ENCODE measurements at places on chromosomes 1 and 21. TPM values are rescaled to one million over a fixed set of nuclear protein-coding genes. Genes with fewer than 3 reads are reported as not detected.

ETNK2 gene
- 21.7 TPM for total RNA-seq

DAB1 gene
- not detected for total RNA-seq

RNU1-4 gene
- total RNA-seq: under 0.01 TPM

NCF2 gene
- total RNA-seq: 102 TPM

ADORA1 gene
- total RNA-seq: 4.2 TPM

PCAT6 gene
- 0.40 TPM for total RNA-seq

MYCL gene
- 0.70 TPM for total RNA-seq

RPE65 gene
- not detected for total RNA-seq

ADAM30 gene
- not detected for total RNA-seq

DNA sequence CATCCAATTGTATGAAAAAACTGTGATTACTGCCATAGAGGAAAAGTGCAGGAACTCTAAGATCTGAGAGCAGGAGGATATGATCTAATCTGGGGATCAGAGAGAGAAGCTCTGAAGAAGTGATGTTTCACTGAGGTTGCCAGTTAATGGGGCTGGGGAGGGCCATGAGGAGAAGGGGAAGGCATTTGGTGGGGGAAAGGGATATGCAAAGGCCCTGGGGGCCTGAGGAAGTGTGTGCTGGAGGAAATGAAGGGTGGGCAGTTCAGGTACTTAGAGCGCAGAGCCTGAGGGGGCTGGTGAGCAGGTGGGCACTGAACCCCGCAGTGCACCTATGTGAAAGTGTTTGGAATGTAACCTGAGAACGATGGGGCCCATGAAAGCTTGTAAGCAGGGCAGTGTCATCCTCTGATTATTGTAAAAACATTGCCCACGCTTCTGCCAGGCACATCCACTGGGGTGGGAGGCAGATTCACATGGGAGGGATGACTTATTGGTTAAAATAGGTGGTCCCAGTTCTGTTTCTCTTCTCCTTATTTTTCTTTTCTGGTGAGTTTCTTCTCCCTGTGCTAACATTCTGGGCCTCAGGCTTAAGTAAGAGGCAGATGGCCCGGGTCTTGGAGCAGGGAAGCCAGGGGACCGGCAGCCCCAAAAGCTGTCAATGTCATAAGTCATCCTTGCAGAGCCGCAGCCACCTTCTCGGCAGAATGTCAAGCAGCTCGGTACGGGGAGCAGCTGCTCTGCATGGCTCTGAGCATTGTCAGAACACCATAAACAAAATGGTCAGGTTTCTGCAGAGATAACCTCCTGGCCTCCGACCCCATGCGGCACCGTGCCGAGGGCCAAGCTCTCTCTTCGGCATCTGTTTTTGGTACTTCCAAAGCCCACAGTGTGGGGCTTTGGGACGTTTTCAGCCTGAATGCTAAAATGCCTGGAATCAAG lies 492.0 kb upstream of the VAMP3 start:
- DNase-seq: no peak

- DNase-seq: no peak
Measured at GRCh38 chr1:32353431-32353830, 8.9 kb downstream of the FAM229A start.

GRCh38 chr1:106676021-106676420 lies 380.5 kb upstream of the PRMT6 start:
- DNase-seq: peak; percentile 22

- DNase-seq: no peak
Measured at GRCh38 chr1:61198554-61198953, 116.2 kb downstream of the NFIA start.

DNA sequence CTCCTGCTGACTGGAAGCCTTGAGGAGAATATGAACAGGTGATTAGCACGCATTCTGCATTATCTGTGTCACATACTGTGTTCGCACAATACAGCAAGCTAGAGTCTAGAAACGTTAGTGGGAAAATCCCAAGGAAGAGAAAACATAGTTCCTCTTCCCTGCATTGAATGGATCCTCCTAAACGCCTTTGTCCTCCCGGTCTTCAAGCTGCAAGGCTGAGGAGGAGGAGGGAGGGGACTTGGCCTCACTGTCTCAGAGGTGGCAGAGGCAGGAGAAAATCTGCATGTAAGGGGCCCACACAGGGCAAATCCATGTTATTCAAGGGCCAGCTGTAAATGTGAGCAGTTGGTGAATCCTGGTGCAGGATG lies 34.4 kb downstream of the WNT9A start:
- no peak for DNase-seq

- no peak for DNase-seq
Measured at GRCh38 chr1:239262538-239262937, 123.8 kb upstream of the CHRM3 start.

- peak; percentile 68 for DNase-seq
Measured at GRCh38 chr21:25608044-25608737, 910 bp upstream of the MRPL39 start.

DNA sequence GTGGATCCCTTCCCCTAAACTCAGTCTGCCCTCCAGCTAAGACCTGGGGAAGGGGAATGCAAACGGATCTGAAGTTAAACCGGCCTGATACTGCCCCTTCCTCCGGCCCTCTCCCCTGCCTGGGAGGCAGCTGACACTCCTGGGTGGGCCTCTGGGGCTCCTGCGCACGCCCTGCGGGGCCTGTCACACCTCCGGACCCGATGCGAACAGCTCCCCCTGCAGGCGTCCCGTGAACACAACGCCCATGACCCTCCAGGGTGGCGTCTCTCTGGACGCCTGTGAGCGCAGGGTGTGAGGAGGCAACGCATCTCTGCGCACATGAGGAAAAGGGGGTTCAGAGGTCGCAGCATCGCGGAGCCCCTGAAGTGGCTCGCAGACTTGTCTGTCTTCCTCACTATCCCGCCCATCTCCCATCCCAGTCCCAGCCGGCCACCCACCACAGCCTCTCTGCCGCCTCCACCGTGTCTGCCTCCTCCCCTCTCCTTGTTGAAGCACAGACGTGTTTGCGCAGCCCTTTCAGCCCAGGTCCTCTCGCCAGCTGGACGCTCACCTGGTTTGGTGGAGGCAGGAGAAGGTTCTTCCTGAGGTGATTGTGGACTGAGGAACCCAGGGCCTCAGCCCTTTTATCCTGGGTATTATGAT lies 421 bp upstream of the LCE3A start:
- no peak for DNase-seq

DNA sequence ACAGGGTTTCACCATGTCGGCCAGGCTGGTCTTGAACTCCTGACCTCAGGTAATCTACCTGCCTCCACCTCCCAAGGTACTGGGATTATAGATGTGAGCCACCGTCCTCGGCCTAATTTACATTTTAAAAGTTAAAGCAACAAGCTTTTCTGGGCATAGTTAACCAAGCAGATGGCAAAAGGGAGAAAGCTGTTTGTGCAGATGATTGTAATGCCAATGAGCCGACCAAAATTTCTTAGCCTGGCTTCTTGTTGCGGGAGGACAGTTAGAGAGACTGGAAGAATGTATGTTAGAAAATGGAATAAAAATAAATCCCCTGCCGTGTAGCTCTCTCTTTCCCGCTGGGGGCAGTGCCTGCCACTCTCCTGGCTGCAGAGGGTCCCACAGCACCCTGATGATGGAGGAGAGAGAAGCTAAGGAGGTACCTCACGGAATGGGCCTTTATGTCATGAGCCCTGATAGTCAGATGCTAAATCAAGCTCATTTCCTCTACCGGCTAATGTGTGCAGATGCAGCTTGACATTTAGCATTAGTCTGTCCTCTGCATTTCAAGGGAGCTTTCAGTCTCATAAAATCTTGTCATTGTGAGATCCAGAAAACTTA lies 87.2 kb downstream of the HHAT start:
- no peak for DNase-seq

- no peak for DNase-seq
Measured at GRCh38 chr1:174198202-174198601, 38.9 kb downstream of the RABGAP1L start.

DNA sequence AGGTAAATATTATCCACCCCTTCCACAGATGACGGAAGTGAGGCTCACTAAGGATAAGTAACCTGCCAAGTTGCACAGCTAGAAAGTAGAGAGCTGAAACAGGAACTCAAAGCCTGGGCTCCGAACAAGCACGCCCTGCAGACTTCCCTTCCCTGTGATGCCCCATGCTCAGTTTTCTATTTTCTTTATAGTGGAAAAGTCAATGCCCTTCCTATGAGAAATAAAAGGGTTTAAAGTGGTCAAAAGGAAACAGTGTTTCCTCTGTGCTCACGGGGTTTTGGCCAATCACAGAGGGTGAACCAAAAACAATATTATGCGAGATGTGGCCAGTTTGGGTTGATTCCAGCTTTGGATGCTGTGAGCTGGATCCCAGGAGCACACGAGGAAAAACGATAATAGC lies 44.5 kb downstream of the DDR2 start:
- DNase-seq: no peak

DNA sequence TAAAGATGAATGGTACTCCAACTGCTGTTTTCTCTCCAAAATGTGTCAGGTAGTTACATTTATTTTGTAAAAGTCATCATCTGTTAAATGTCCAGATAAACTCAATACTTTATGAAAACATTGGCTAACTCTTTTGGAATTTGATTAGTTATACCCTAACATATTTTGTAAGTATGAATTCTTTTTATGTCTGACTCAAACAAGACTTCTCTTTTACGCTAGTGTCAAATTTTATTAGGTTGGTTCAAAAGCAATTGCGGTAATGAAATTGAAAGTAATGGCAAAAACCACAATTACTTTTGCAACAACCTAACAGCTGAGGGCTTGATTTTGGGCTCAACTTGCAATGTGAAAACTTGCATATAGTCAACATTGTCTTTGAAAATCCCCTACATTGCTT lies 41.0 kb upstream of the USP25 start:
- DNase-seq: no peak

GRCh38 chr1:106439475-106439874 lies 617.0 kb upstream of the PRMT6 start:
- no peak for DNase-seq

GRCh38 chr1:204888294-204888693 lies 17.6 kb downstream of the NFASC start:
- peak; percentile 33 for DNase-seq

- DNase-seq: no peak
Measured at GRCh38 chr1:211619033-211619996, 40.4 kb upstream of the SLC30A1 start.

DNA sequence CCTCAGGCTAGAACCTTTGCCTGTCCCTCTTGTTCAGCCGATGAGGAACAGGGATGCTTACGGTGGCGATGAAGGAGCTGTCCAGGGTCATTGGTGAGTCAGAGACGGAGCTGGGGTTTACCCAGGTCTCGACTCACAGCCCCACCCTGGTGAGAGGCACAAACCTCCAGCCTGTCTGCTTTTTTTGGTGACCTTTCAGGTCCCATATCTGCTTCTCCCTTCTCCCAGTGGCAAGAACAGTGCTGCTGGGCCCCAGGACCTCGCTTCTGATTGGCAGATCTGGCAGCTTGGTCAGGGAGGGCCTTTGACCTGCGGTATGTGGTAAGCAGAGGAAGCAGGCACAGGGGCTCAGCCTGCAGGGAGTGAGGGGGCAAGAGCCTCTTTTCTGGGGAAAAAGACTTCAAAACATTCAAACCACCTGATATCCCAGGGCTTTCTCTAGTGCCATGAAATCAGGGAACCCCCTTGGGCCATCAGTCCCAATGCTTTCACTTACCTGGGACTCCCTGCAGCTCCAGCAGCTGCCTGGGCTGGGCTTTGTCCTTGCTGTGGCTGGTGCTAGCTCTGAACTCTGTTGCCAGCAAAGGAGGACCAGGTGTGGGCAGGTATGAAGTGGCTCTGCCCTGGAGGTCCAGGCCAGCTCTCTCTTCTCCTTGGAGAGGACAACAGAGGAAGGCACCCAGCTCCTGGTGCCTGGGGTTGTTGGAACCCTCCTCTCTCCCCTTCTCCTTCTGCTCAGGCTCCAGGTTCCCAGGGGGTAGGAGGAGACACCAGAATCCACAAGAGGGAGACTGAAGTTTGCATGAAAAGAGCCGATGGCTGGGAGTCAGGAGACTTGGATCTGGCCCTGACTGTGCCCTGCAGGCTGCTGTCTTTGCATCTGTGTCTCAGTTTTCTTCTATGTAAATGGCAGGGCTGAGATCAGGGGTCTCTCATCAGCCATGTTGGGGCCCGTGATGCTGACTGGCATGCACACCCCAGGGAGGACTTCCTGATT lies 41.4 kb downstream of the TRIM62 start:
- DNase-seq: no peak

DNA sequence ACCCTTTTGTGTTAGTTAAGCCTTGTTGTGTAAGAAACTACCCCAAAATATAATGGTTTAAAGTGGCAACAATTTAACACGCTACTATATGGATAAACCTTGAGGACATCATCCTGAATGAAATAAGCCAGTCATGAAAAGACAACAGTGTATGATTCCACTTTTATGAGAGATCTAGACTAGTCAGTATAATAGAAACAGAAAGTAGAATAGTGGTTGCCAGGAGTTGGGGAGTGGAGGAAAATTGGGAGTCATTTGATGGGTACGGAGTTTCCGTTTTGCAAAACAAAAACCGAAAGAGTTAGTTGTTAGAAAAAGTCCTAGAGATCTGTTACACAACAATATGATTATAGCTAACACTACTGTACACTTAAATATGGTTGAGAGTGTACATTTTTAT lies 16.0 kb upstream of the CHIA start:
- no peak for DNase-seq

GRCh38 chr1:119359730-119360129 lies 8.9 kb upstream of the HAO2 start:
- DNase-seq: no peak

GRCh38 chr1:110059133-110059863 lies 11.2 kb downstream of the ALX3 start:
- no peak for DNase-seq

GRCh38 chr1:29671446-29672356 lies 435.4 kb downstream of the PTPRU start:
- DNase-seq: no peak

GRCh38 chr1:224828691-224829090 lies 100.8 kb upstream of the DNAH14 start:
- no peak for DNase-seq

DNA sequence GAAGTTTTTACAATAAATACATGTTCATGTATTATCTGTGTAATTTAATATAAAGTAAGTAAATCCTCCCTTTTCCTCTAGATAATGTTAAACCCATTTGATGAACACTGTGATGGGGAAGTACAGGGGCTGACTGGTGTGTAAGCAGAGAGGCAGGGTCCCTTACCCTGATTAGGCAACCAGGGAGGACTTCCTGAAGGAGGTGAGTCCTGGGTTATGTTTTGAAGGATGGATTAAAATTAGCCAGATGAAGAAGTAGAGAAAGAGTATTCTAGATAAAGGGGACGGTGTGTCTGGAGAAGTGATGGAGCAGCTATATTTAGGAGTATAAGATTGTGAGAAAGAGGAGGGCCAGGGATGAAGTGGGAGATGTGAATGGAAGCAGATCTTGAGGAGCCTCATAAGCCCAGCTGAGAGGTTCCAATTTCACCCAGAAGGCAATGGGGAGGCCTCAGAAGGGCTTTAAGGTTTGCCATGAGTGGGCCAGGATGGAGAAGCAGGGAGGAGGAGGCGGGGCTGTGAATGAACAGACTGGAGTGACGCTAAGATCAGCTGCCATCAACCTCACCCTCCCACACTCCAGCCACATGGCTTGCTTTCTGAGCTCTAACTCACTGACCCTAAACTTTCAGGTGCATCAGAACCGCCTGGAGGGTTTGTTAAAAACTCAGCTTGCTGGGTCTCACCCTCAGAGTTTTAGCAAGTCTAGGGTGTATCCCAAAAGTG lies 30.9 kb upstream of the ID3 start:
- DNase-seq: peak; percentile 25
